ENCODE measurements at places on chromosomes 16 and 17. TPM values are rescaled to one million over a fixed set of nuclear protein-coding genes. Genes with fewer than 3 reads are reported as not detected.

The CTRL gene
- total RNA-seq = 6.9 TPM

GRCh38 chr16:3444032-3444388 lies 530 bp downstream of the NAA60 start:
- H3K27ac ChIP-seq = peak overlapping the region; percentile 98
- DNase-seq = no peak
- H3K27me3 ChIP-seq = no peaks in the 10 kb centered on the region
- H3K36me3 ChIP-seq = peaks cover 42% of the 10 kb centered on the region
- peak overlapping the region; percentile 99 for H3K4me3 ChIP-seq
- H3K4me1 ChIP-seq = peaks cover 15% of the 10 kb centered on the region

DNA sequence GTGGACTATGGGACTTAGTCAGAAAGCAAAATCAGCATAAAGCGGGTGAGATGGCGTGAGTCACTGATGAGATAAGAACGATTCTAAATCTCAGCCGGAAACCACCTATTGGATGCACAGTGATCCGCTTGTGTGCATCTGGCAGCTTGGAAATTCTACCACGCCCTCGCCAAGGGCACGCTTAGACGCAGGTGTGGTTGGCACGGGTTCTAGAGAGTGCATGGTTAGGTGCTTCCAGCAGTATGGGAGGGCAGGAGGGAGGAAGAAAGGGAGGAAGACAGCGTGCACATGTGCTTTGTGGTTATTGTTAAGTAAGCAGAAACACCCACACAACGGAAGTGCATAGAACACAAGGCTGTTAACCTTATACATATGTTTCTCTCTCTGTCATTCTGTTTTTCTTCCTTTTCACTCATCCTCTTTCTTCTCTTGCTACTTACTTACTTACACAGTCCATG lies 374.0 kb upstream of the ASIC2 start:
- peak overlapping the region; percentile 78 for H3K27ac ChIP-seq
- H3K4me1 ChIP-seq = peaks cover 8% of the 10 kb centered on the region
- H3K27me3 ChIP-seq = peaks cover 13% of the 10 kb centered on the region
- DNase-seq = peak; percentile 19
- H3K4me3 ChIP-seq = peak overlapping the region; percentile 50

GRCh38 chr16:84052071-84052622 lies 9.6 kb upstream of the SLC38A8 start:
- H3K4me1 ChIP-seq = no peaks in the 10 kb centered on the region
- no peak overlapping the region for H3K27ac ChIP-seq
- DNase-seq = no peak
- no peaks in the 10 kb centered on the region for H3K27me3 ChIP-seq
- H3K4me3 ChIP-seq = no peak overlapping the region

The C17orf50 gene
- not detected for total RNA-seq

- H3K4me3 ChIP-seq = no peak overlapping the region
- no peaks in the 10 kb centered on the region for H3K36me3 ChIP-seq
- H3K27me3 ChIP-seq = no peaks in the 10 kb centered on the region
- H3K4me1 ChIP-seq = no peaks in the 10 kb centered on the region
- no peak overlapping the region for H3K27ac ChIP-seq
Observed at GRCh38 chr16:9797306-9797705, 384.9 kb downstream of the GRIN2A start.

DNA sequence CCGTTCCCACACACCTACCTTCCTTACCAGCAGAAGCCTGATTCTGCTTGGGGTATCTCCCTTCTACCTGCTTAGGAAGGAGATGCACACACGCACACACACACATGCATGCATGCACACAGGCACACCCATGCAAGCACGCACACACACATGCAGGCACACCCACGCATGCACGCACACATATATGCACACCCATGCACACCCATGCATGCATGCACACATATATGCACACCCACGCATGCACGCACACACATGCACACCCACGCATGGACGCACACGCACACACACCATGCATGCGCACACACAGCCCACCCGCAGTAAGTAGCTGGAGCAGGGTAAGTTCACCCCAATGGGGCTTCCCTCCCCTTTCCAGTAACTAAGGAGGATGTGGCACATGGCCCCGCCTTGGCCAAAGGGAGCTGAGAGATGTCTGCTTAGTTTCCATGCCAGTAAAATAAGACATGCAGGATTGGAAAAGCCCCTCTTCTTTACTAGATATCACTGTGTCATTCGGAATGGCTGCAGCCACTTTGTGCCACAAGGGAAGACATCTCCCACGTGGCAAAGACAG lies 33.7 kb downstream of the ADCY9 start:
- peak; percentile 16 for DNase-seq
- no peaks in the 10 kb centered on the region for H3K27me3 ChIP-seq
- no peak overlapping the region for H3K4me3 ChIP-seq
- no peak overlapping the region for H3K27ac ChIP-seq
- peaks cover 49% of the 10 kb centered on the region for H3K4me1 ChIP-seq
- peaks cover 3% of the 10 kb centered on the region for H3K36me3 ChIP-seq

DNA sequence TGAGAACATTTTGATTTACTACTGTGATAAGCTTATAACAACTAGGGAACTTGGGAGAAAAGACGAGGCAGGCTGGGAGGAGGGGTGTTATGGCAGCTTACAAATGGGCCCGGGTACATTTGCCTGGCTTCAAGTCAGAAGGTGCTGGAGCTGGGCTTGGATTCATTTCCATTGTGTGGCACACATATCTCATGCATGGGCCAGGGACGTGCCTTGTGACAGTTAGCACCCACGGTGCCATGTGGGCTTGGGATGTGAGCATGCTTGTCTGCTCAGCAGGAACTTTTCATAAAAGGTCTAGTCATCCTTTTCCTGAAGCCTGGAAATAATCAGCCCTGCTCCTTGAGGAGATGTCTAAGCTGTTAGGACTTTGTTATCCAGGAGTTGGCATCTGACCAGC lies 572.2 kb downstream of the CDH13 start:
- no peaks in the 10 kb centered on the region for H3K36me3 ChIP-seq
- no peaks in the 10 kb centered on the region for H3K4me1 ChIP-seq
- H3K27me3 ChIP-seq = no peaks in the 10 kb centered on the region
- no peak overlapping the region for H3K4me3 ChIP-seq
- DNase-seq = no peak

The NOL11 gene
- total RNA-seq = 118 TPM

- peaks cover 2% of the 10 kb centered on the region for H3K27me3 ChIP-seq
- no peak for DNase-seq
- H3K36me3 ChIP-seq = no peaks in the 10 kb centered on the region
- no peaks in the 10 kb centered on the region for H3K4me1 ChIP-seq
- no peak overlapping the region for H3K4me3 ChIP-seq
- no peak overlapping the region for H3K27ac ChIP-seq
Observed at GRCh38 chr16:49937886-49938285, 82.0 kb upstream of the ZNF423 start.

GRCh38 chr16:69554495-69554894 lies 11.3 kb upstream of the NFAT5 start:
- no peak overlapping the region for H3K4me3 ChIP-seq
- H3K36me3 ChIP-seq = peaks cover 6% of the 10 kb centered on the region
- peaks cover 25% of the 10 kb centered on the region for H3K4me1 ChIP-seq
- no peak overlapping the region for H3K27ac ChIP-seq
- DNase-seq = no peak
- H3K27me3 ChIP-seq = peaks cover 2% of the 10 kb centered on the region

The PLLP gene
- 0.26 TPM for total RNA-seq

GRCh38 chr16:88472069-88472468 lies 19.0 kb downstream of the ZFPM1 start:
- no peak overlapping the region for H3K27ac ChIP-seq
- no peaks in the 10 kb centered on the region for H3K27me3 ChIP-seq
- peaks cover 15% of the 10 kb centered on the region for H3K4me1 ChIP-seq
- no peak for DNase-seq

- peak; percentile 68 for DNase-seq
- peak overlapping the region; percentile 90 for H3K27ac ChIP-seq
- H3K27me3 ChIP-seq = peaks cover 2% of the 10 kb centered on the region
Observed at GRCh38 chr16:77211880-77212740, 12.9 kb downstream of the SYCE1L start.

DNA sequence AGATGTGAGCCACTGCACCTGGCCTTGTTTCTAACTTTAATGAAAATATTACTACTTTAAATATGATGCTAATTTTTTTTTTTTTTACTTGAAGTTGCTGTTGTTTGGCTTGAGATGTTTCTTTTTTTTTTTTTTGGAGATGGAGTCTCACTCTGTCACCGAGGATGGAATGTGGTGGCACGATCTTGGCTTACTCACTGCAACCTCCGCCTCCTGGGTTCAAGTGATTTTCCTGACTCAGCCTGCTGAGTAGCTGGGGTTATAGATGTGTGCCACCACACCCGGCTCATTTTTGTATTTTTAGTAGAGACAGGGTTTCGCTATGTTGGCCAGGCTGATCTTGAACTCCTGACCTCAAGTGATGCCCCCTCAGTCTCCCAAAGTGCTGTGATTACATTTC lies 23.6 kb downstream of the IGSF6 start:
- H3K27ac ChIP-seq = no peak overlapping the region
- H3K36me3 ChIP-seq = peaks cover 42% of the 10 kb centered on the region
- H3K4me1 ChIP-seq = peaks cover 32% of the 10 kb centered on the region

DNA sequence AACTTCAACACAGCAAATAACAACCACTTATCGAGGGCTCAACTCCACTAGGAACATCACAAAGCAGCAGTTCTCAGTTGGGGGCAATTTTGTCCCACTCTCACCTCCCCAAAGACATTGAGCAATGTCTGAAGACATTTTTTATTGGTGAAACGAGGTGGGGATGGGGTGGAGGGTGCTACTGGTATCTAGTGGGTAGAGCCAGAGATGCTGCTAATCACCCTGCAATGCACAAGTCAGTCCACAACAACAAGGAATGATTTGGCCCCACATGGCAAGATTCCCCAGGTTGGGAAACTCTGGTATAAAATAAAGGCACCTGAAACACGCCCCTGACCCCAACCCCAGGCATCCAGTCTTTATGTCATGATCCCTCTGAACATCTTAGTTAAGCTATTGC lies 33.3 kb downstream of the TLE7 start:
- no peaks in the 10 kb centered on the region for H3K36me3 ChIP-seq
- H3K27ac ChIP-seq = no peak overlapping the region
- DNase-seq = no peak
- peaks cover 9% of the 10 kb centered on the region for H3K27me3 ChIP-seq

The TP53TG3B gene
- not detected for total RNA-seq

The ATF7IP2 gene
- 28.7 TPM for total RNA-seq

The NOXO1 gene
- not detected for total RNA-seq

DNA sequence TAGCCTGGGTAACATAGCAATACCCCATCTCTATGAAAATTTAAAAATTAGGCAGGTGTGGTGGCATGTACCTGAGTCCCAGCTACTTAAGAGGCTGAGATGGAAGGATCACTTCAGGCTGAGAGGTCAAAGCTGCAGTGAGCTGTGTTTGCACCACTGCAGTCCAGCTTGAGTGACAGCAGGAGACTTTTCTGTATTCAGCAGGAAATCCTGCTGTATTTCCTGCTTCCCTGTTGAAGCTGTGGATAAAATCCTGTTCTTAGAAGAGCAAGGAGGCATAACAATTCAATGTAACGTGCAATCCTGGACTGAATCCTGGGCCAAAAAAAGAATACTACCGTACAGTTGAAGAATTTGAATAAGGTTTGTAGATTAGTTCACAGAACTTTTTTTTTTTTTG lies 62.2 kb downstream of the FBXL20 start:
- H3K27ac ChIP-seq = no peak overlapping the region
- H3K4me3 ChIP-seq = no peak overlapping the region
- no peak for DNase-seq

GRCh38 chr17:80477647-80478478 lies 1.5 kb upstream of the NPTX1 start:
- no peak for DNase-seq
- H3K4me3 ChIP-seq = no peak overlapping the region
- H3K36me3 ChIP-seq = peaks cover 3% of the 10 kb centered on the region

The TLCD3A gene
- 36.8 TPM for total RNA-seq

DNA sequence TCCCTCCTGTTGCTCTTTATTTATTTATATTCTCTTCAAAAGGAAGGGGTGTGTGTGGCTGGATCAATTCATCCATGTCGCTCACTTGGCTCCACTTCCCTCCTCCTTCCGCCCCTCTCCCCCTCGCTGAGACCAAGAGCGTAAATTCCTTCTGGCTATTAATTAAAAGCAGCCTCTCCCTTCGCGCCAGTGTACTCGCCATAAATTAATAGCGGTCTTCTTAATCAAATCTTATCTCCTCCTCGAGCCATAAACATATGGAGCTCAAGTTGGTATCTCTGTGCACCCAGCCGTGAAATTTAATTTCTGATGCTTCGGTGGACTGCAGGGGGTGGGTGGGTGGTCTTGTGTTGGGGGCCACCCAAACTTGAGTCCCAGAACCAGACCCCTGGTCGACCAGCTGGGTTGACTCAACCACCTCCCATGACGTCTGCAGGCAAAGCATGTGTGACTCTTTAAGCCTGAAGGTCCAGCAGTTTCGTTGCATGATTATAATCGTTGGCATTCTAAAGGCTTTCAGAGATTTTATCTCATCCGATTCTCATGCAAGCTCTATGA lies 57.9 kb downstream of the SDK2 start:
- H3K27me3 ChIP-seq = peaks cover 3% of the 10 kb centered on the region
- no peak for DNase-seq
- no peak overlapping the region for H3K27ac ChIP-seq
- H3K4me1 ChIP-seq = peaks cover 37% of the 10 kb centered on the region
- H3K36me3 ChIP-seq = no peaks in the 10 kb centered on the region

DNA sequence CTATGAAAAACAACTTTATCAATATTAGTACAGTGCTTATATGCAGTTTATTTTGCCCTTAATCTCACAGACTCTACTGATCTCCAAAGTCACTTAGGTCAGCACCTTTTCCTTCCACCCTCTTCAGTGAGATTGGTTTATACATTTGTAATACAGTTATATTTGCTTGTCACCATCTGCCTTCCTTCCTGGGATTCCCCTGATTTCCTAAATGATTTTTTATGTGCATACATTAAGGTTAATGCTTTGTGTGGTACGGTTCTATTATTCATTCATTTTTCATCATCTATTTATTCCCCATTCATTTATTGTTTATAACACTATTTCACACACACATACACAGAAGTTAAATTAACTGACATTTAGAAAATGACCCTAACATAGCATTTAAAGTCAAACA lies 419.8 kb upstream of the CDH11 start:
- no peak overlapping the region for H3K4me3 ChIP-seq
- H3K4me1 ChIP-seq = no peaks in the 10 kb centered on the region
- H3K36me3 ChIP-seq = no peaks in the 10 kb centered on the region
- DNase-seq = no peak
- H3K27me3 ChIP-seq = no peaks in the 10 kb centered on the region

The CD300LB gene
- not detected for total RNA-seq

GRCh38 chr17:39222866-39223834 lies 2.6 kb downstream of the STAC2 start:
- no peak overlapping the region for H3K4me3 ChIP-seq
- peaks cover 5% of the 10 kb centered on the region for H3K4me1 ChIP-seq
- no peaks in the 10 kb centered on the region for H3K36me3 ChIP-seq
- H3K27me3 ChIP-seq = peaks cover 47% of the 10 kb centered on the region
- no peak for DNase-seq

All from activated T-helper 1 cell treated with anti-CD3 and anti-CD28 coated beads, Interleukin-12 subunit alpha, Interleukin-12 subunit beta, Interleukin-2, Interleukin-4 antibody, amounts not matched to agents 30 ng/mL and 10 ng/mL and 1 ng/mL, durations not matched to agents 14 hours and 24 hours and 36 hours (primary cell).